ENCODE measurements at places on chromosomes 2 and 18. TPM values are rescaled to one million over a fixed set of nuclear protein-coding genes. Genes with fewer than 3 reads are reported as not detected.

DNA sequence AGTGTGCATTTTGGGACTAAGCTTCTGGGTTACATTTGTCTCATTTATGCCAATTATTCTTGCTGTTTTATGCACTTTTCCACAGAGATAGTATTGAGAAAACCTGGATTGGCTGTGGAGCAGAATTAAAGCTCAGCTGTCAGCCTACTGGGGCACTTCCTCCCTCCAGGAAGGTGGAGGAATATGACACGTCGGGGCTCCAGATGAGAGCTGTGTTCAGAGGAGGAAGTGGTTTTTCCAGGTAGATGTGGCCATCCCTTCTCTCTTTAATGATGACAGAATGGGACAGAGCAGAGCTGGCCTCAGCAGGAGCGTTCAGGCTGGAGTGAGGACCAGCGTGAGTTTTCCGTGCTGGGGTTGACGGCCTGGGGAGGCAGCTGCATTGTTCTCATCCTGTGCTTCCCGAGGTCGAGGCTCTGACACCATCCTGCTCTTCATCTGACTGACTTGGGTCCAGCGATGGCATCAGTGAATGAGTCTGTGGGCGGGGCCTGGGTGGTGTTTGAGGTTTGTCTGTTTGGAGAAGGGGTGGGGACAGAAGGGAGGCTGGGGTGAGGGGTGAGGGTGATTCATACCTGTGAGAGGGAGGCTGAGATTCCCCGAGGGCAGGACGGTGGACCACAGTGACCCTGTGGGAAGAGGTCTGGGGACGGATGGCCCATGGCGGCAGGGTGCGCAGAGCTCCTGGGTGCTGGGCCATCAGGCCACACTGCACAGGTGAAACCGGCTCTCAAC, 207.0 kb downstream of the LDLRAD4 start:
- no peak for DNase-seq

DNA sequence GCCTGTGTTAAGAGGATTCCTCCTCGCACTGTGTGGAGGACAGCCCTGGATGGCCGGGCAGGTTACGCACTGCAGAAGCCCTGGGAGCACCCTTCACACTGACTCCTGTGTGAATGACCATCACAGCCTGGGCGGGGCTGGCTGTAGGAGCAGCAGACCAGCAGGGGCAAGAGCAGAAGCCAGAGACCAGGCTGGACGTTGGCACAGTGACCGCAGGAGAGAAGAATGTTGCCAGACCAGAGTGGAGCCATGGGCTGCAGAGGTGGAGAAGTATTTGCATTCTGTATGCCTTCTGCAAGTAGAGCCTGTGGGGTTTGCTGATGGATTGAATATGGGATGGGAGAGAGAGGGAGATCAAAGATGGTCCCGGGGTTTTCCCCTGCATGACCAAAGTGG, 23.1 kb downstream of the LRRFIP1 start:
- DNase-seq: no peak

ALK gene
- 0.18 TPM for polyA plus RNA-seq

COL4A4 gene
- polyA plus RNA-seq: 0.08 TPM

DNA sequence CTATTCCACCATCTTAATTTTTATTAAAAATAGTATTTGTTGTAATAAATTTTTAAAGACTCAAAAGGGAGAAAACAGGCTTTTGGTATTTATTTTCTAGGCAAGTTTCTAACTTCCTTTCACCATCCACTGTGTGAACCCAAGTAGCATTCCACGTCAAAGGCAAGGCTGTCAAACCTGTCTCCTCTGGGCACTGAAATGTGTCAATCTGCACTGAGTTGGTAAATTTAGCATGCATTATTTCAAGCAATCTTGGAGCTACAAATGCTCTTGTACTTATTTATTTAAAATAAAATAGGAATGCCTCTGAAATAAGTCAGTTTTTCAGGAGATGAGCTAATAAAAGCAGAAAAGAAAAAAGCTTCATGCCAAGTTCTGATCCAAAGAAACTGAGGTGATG, 130.9 kb upstream of the CNTNAP5 start:
- no peak for DNase-seq

ITGA6 gene
- polyA plus RNA-seq: 98.3 TPM

MSH2 gene
- 25.6 TPM for polyA plus RNA-seq

DNA sequence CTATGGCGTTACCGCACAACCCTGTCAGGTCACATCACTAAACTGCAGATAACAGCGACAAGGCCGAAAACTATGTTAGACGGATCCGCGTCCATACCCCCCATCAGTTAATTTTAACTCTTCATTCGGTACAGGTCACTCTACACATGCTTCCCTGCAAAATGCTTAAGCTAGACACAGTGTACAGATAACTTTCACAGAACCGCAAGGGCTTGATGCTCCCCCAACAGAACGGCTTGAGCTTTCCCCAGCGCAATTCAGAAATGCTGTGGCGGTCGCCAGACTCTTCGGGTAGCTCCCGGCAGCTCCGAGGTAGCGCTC, 283 bp upstream of the RBBP8 start:
- DNase-seq: no peak

DNA sequence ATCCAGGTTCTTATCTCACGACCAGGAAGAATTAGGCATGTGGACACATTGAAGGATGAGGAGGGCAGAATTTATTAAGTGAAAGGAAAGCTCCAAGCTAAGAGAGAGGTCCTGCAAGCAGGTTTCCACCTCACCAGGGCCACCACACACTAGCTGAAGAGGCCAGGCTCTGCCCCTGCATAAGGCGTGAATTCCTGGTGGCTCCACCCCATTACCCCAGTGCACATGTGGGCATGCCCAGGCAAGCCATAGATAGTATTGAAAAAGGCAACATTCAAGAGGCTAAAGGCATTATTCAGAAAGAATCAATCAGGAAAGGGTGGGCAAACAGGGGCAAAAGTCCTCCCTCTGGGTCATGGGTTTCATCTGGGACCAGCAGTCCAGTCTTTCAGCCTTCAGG, 30.9 kb upstream of the GRP start:
- no peak for DNase-seq

- DNase-seq: no peak
These were observed 62.8 kb downstream of the ARL6IP6 start for GRCh38 chr2:152781175-152781574.

MC2R gene
- 0.23 TPM for polyA plus RNA-seq

DNA sequence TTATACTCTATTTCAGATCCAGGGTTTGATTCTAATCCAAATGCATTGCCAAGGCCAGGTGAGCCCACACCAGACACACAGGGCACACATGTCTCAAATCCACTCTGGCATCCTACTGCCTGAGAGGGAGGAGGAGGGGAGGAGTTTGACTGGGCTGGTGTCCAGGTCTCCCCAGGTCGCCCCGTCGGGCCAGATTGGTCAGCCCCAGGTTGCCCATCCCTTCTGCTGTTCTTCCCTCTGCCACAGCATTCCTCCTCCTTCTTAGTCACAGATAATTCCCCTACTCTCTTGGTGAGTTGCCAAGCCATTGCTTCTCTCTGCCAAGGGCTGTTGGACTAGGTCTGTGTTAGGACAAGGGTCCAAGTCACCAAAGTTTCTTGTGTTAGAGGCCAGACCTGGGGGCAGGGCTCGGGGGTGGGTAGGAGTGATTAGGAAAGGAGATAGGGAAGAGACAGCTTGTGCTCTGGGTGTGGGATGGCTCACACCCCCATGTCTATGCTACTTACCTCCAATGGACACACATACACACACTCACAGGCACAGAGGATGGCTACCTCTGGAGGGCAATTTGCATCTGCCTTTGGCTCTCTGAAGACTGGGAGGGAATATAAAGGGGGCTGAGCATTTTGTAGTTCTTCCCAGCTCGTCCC, 2.5 kb upstream of the EGR4 start:
- DNase-seq: no peak

DNA sequence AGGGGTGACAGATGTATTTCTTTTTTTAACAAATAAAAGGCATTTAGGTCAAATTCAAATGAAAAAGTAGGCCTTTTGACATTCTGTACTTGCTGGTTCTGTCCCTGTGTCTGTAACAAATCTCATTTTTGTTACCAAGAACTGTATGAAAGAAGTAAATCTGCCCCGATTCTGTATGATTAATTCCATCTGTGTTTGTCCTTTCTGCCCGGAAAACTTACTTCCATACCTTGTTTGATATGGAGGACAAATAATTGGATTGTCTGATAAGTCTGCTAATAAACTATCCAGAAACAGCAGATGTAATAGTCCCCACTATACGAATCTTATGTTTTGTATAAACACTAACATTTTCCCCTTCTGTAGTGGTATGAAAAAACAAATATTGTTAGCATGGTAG, 69.8 kb downstream of the MEX3C start:
- no peak for DNase-seq

DNA sequence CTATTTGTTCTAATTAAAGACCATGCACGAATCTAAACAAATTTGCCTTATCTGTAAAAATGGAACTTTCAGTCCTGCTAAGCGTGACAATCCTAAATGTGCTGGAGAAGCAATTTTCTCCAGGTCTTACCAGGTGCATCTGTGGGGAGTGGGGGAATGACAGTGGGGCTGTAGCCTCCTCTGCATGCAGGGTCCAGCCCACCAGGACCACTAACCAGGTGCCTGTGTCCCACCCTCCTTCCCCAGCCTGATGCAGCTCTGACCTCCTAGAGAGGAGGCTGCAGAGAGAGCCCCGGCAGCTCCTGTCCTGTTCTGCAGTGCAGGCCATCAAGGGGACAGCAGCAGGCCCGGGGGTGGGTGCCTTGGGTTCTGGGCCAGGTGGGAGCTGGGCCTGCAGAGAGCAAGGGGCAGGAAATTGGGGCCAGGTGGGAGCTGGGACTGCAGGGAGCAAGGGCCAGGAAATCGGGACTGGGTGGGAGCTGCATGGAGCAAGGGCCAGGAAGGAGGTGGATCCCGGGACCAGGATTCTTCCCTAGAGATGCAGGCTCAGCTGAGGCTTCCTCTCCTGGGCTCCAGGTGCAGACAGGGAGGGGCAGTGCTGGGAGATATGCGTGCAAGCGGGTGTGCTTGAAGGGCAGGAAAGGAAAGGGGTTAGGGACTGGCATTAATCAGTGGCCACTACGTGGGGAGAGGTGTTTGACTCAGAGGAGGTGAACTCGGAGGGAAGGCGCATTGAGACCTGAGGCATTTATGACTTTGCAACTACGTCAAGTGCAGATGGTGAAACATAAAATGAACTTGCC, 185.3 kb downstream of the ANKRD30B start:
- DNase-seq: no peak

TP53I3 gene
- polyA plus RNA-seq: 32.6 TPM

STPG4 gene
- not detected for polyA plus RNA-seq

CEP68 gene
- 32.4 TPM for polyA plus RNA-seq

SLC35F6 gene
- polyA plus RNA-seq: 9.0 TPM

GRCh38 chr2:169035887-169036286, 4.8 kb upstream of the ABCB11 start:
- no peak for DNase-seq

DNA sequence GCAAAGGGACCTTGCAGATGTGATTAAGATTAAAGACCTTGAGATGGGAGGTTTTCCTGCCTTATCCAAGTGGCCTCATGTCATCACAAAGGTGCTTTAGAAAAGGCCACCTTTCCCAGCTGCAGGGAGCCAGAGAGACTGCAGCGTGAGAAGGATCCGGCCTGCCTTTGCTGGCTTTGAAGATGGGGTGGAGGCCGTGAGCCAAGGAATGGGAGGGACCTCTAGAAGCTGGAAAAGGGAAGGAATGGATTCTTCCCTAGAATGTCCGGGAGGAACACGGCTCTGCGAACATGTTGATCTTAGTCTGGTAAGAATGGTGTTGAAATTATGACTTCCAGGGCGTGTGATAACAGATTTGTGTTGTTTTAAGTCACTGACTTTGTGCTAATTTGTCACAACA, 39.9 kb upstream of the CREG2 start:
- no peak for DNase-seq

MAPK4 gene
- polyA plus RNA-seq: 9.7 TPM

DNA sequence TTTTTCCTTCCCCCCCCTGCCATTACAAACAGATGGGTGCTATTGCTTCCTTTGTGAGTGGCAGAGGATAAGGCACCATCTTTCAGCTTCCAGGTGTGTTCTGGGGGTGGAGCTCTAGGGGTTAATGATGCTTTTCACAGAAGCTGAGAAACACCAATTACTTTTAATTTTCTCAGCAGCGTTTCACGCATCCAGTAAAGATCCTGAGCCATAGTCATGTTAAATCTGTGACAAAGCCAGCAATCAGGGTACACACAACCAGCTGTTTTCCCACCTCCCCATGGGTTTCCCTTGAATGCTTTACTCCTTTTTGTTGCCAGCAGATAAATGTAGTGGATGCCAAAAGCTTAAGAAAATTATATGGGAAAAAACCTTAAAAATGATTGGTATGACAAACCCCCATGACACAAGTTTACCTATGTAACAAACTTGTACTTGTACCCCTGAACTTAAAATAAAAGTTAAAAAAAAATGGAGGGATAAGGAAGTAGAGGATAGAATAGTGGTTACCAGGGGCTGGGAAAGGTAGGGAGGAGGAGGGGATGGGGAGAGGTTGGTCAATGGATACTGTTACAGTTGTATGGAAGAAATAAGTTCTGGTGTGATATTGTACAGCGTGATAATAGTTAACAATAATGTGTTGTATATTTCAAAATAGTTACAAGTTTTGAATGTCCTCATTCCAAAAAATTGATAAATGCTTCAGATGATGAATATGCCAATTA, 70.0 kb downstream of the ACOXL start:
- DNase-seq: no peak

- DNase-seq: no peak
These were observed 504.9 kb downstream of the GALR1 start for GRCh38 chr18:77754475-77755044.

GRCh38 chr18:43876748-43877147, 599.5 kb upstream of the SYT4 start:
- DNase-seq: no peak

- DNase-seq: no peak
These were observed 36.8 kb upstream of the LCLAT1 start for GRCh38 chr2:30410217-30410616.

DNA sequence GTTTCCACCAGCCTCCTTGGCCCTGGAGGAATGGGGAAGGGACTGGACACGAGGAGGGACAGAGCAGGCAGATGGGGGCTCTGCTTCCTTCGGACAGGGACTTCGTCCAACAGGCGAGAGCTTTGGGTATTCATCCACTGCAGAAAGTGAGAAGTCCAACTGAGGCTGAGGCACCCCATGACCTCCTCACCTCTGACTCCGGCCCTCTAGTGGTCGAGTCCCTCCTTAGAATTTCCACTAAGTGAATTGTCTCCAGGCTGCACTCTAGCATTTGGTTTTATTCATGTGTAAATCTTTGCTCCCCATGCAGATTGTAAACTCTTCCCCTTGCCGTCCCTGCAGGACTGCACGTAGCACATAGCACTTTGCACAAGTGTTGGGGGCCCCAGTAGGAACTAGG, 75.6 kb downstream of the TMEM247 start:
- no peak for DNase-seq

- DNase-seq: no peak
These were observed 73.5 kb downstream of the MGAT5 start for GRCh38 chr2:134327367-134327766.

MDH1 gene
- polyA plus RNA-seq: 299 TPM

DNA sequence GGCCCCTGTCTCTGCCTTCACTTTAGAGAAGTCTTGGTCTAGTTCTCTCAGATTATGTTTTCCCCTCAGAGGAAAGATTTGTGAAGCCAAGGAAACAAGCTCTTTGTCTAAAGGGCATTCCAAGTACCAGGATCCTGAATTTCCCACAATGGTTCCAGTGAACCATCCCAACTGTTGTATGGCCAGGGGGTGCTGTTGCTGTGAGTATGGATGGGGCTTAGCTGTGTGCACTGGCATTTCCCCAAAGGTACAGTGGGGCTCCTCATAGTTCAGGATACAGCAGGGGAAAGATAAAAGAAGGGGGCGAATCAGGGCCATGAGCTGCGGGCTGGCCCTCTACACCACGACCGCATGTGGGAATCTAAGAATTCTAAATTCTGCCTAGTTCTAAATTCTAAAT, 1154.0 kb upstream of the FANCL start:
- no peak for DNase-seq

- no peak for DNase-seq
These were observed 104.2 kb downstream of the ACKR3 start for GRCh38 chr2:236673823-236674185.

MRPL53 gene
- polyA plus RNA-seq: 93.4 TPM
